ENCODE measurements at places on chromosomes 6 and 20. TPM values are rescaled to one million over a fixed set of nuclear protein-coding genes. Genes with fewer than 3 reads are reported as not detected.
A peak's percentile ranks its signal among the peaks of the same experiment; 100 is the strongest.

The OR2H1 gene
- total RNA-seq, result not detected

DNA sequence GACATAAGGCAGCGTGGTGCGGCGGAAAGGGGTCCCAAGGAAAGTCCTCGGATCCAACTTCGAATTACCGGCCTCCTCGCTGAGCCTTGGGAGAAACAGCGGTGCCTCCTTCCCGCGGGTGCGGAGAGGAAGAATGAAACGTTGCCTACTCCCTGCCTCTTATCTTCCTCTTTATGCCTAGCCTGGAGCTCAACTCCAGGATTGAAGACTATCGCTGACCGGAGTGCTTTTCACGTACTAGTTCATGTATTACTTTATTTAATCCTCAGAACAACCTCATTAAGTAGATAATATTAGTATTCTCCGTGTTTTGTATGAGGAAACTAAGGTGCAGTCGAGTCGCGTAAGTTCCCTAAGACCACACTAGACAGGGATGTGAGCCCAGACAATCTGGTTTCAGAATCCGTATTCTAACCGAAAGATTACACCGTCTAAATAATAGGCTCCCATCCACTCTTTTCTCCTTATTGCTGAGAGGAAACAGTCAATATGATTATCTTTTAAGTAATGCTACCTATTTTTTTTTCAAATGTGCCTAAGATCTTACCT is 793 bp upstream of the PDSS2 start:
- no peak for DNase-seq

GRCh38 chr6:66396549-66396948 is 689.5 kb upstream of the EYS start:
- DNase-seq, result no peak

- DNase-seq, result peak; percentile 15
Observed at GRCh38 chr6:150499882-150500312, 99.8 kb upstream of the PLEKHG1 start.

- no peak for DNase-seq
Observed at GRCh38 chr20:4781637-4782377, 60.1 kb downstream of the PRND start.

- DNase-seq, result no peak
Observed at GRCh38 chr6:168939796-168940195, 313.9 kb downstream of the THBS2 start.

GRCh38 chr6:27700337-27700736 is 211.9 kb downstream of the OR2B2 start:
- no peak for DNase-seq

The OR12D3 gene
- total RNA-seq, result not detected

The ENPP1 gene
- total RNA-seq, result 9.3 TPM

DNA sequence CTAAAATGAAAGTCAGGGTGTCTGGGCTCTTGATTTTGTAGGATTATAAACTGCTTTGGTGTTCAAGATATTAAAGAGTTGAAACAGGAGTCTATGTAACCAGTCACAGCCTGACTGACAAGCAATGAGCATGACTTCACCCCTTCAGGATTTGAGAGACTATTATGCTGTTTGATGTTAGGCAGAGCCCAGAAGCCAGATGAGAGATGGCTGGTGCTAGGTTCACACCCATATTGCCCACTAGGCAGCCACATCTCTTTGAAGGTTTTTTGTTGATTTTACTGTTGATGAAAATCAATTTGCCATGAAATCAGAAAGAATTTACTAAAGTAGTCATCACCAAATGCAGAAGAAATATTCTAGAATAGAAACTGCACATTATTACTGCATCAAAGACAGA is 243.6 kb downstream of the KHDRBS2 start:
- no peak for DNase-seq

GRCh38 chr20:18632196-18632789 is 44.4 kb downstream of the DTD1 start:
- DNase-seq, result peak; percentile 66

The SNAI1 gene
- total RNA-seq, result 5.8 TPM

The DDX43 gene
- total RNA-seq, result 0.94 TPM

GRCh38 chr20:49432550-49432949 is 49.9 kb downstream of the KCNB1 start:
- no peak for DNase-seq

The TRDN gene
- total RNA-seq, result 0.44 TPM

The MAK gene
- 0.16 TPM for total RNA-seq

The ENPP4 gene
- total RNA-seq, result 14.6 TPM

- DNase-seq, result peak; percentile 50
Observed at GRCh38 chr6:37277001-37277409, 19.1 kb upstream of the TMEM217 start.

GRCh38 chr6:86331919-86332318 is 605.4 kb upstream of the HTR1E start:
- DNase-seq, result no peak

The TPMT gene
- 9.5 TPM for total RNA-seq

The CALHM4 gene
- total RNA-seq, result not detected

The RHAG gene
- not detected for total RNA-seq

- DNase-seq, result no peak
Observed at GRCh38 chr20:59792300-59792699, 141.1 kb downstream of the SYCP2 start.

GRCh38 chr6:38284802-38285394 is 354.8 kb downstream of the BTBD9 start:
- DNase-seq, result no peak

DNA sequence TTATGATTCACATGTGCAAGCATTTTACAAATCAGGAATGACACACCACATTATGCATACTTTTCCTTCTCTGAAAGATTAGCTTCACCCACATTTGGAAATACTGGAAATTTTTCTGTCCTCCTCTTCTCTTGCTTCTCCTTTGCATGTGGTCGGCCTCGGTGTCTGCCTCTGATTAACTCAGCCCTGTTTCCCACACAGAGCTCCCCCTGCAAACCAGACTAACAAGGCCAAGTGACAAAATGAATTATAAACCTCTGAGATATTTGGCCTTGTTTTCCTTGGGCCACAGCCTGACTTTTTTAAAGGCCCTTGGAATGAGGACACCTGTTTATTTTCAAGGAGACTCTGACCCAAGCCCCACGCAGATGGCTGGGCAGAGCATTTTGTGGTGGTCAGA is 9.0 kb upstream of the CCN6 start:
- no peak for DNase-seq

DNA sequence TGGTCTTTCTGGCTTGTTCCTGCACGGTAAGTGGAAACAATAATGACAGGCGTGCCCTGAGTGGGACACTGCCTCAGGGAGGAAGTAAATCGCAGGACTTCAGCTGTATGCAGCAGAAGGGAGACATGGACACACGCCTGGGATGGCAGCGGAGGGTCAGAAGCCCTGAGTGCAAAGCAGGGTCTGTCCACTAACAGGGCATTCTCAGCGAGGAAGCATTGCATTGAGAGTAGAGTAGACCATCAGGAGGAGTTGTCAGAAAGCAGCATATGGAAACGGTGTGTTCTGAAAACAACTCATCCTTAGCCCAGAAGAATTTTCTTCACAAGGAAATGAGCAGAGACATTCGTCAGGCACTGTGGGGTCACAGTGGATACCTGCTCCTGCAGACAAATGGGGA is 134.0 kb downstream of the SYNDIG1 start:
- no peak for DNase-seq

- no peak for DNase-seq
Observed at GRCh38 chr6:159788276-159788675, 1.1 kb downstream of the TCP1 start.
